ENCODE measurements at places on chromosomes 12 and 14. TPM values are rescaled to one million over a fixed set of nuclear protein-coding genes. Genes with fewer than 3 reads are reported as not detected.
A peak's percentile ranks its signal among the peaks of the same experiment; 100 is the strongest.

GRCh38 chr12:126558810-126559209, 1493.6 kb downstream of the AACS start:
- no peak for DNase-seq

DNA sequence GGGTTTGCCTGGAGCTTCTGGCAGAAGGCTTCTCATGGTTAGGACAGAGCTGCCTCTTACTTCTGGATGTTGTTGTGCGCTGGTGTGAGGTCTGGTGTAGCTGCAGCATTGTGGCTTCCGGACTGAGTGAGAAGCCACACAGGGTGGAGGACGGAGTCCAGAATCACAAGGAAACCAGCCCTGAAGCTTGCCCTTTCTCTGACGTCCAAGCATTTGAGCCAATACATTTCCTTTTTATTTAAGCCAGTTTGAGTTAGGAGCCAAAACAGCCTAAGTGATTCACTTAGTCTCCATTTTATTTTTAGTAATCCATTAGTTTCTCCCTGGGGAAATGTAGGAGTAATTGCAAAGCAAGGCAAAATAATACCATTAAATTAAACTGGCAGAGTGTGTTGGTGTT, 402.4 kb upstream of the RGS6 start:
- DNase-seq, result peak; percentile 43

DNA sequence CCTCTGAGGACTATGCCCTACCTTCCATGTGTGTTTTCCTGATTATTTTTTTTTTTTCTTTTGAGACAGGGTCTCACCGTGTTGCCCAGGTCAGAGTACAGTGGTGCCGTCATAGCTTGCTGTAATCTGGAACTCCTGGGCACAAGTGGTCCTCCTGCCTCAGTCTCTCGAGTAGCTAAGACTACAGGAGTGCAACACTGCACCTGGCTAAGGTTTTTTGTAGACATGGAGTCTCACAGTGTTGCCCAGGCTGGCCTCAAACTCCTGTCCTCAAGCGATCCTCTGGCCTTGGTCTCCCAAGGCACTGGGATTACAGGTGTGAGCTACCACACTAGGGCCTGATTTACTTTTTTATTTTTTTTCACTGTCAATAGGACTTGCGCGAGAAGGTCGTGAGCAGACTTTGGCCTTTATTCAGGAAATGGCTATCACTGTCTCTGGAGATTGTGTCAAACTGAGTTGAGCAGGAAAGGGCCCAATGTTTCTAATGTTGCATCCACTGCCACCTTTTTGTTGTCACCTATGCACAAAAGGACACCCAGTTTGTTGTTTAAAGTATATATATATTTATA, 47.7 kb downstream of the FLRT2 start:
- DNase-seq, result no peak

GRCh38 chr12:95653771-95654546, 102.7 kb upstream of the USP44 start:
- no peak for DNase-seq

DNA sequence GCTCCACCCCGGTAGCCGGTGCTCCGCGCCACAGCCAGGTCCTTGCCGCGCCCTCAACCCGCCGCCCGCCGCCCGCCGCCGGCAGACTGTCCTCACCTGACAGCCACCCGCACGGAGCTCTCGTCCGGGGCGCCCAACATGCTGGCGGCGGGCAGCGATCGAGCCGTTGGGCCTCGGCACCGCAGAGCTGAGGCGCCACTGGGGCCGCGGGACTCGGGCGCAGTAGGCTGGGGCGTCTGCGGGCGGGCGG, 164 bp downstream of the KIF21A start:
- DNase-seq, result no peak

GRCh38 chr14:55309761-55310365, 38.6 kb downstream of the FBXO34 start:
- DNase-seq, result no peak

GRCh38 chr12:106234449-106234848, 13.4 kb downstream of the CKAP4 start:
- no peak for DNase-seq

GRCh38 chr14:38705220-38705619, 397.8 kb downstream of the SEC23A start:
- DNase-seq, result no peak

DNA sequence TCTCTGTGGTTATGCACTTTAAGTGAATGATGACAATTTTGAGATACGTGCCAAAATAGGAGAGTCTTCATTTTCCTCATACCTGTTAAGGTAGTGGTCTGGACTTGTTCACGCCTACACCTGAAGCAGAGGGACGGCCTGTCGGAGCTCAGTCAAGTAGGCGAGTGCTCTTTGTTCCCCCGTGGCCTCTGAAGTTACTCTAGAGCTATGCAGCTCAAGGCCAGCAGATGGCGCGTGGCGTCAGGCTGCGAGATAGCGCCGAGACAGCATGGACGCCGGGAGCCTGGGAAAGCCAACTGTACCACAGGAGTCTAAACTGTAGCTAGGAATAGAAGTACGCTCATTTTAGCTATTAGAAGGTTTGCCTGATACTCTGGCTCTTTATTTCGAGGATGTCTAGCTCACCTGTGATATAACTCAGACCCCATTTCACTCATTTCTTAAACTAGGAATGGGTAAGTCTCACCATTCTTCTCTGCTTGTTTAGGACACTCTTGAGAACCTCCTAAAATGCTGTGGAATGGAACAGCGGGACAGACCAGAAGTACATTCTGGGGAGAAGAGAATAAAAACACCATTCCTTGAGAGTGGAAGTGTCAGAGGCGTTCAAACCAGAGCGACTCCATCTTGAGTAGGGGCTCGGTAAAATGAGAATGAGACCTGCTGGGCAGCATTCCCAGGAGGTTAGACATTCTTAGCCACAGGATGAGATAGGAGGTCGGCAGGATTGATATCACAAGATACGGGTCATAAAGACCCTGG, 267.4 kb upstream of the HMGA2 start:
- DNase-seq, result peak; percentile 73

DNA sequence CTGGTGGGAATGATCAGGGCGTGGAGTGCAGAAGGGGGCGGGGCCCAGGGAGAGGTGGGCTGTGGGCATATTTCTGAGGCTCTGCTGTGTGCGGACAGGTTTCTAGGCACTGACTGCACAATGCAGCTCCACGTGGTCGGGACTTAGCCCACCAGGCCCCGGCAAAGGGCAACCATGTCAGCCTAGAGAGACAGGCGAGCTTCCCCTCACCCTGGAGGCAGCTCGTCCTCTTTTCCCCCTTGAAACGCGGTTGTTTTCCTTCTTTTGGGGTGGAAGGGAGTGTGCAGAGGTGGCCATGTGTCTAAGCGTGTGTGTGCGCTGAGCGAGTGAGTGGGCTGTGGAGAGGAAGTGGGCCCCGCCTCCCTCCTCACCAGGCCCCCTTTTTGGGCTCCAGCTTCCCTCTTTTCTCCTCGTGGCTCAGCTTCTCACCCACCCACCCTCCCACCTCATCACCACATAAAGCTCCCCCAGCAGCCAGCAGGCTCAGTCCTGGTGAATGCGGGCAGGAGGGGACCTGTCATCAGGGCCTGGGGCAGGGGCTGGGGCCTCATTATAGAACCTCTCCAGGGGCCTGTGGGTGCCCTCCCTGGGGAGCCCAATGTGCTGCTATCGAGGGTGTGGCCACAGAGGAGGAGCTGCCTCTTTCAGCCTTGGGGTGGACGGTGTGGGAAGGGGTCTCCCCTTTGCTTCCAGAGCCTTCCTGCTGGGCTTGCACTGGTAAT, 22.0 kb downstream of the LRTM2 start:
- no peak for DNase-seq

DNA sequence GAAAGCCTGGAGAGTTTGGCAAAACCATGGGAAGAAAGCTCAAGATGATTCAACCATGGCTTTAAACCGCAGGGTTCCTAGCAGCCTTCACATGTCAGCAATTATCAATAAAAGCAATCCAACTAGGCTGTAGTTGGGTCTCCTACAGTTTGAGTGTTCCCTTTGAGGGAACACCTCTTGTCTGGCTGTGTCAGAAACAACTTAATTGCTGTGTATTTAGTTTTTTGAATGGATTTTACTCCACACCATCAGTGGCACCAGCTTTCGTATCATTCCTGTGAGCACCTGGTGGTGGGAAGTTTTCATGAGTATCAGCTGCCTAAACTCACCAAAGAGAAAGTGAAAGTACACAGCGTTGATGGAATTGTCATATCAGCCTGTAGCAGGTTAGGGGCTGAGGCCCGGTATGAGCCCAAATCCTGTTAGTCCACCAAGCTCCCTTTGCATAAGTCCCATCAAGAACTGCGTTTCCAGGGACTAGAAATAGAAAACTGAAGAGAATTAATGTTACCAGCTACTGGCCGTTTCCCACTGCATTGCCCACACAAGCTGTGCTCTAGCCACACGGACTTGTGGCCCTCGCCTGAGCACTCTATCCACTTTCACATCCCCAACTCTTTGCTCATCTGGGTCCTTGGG, 10.9 kb upstream of the IL26 start:
- DNase-seq, result no peak

DNA sequence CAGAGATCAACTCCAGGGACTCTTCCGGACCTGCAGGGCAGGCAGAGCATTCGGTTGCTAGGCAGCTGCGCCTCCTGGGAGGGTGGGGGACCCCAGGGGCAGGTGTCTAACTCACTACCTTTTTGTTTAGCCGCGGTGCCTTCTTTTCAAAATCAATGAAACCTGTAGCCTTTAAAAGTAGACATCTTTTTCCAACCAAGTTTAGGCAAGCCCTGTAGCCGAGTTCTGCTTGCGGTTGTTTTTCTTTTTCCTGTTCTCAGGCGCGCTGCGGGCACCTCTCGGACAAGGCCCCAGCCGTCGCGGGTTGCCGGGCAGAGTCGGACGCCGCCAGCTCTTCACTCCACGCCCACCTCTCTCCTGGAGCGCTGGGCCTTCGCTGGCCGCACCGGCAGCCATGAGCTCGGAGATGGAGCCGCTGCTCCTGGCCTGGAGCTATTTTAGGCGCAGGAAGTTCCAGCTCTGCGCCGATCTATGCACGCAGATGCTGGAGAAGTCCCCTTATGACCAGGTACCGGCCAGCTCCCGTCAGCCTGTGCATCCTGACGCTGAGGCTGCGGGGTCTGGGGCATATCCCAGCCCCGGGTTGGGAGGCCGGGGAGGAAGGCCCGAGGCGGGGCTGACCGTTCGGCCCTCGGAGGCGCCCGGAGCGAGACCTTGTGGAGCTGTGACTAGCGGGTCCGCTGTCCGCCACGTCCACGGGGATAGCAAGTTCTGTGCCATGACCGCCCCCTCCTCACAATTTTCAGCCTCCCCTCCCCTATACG, at the start of gene TTC8:
TSS of gene TTC8 (plus strand) at position 338 of the 764 bp plus-strand sequence. CDS start at position 395, 57 bp downstream.
- peak; percentile 91 for DNase-seq

GRCh38 chr12:65715961-65716360, 108.3 kb upstream of the HMGA2 start:
- no peak for DNase-seq

DNA sequence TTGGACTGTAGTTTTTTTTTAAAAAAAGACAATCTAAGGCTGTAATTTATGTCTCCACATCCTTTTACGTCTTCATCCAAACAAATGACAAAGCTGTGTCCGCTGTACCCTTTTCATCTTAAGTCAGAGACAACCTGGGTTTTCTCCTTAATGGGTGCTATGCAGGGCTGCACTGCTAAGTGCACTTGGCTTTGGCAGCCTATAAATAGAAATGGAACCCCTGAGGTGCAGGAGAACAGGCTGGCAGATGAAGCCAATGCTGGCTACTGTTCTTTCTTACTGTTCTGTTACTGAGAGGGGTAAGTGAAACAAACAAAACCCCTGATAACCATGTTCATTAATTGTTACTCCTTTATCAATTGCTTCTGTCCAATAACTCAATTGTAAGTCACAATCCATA, 47.1 kb upstream of the KICS2 start:
- peak; percentile 21 for DNase-seq

DNA sequence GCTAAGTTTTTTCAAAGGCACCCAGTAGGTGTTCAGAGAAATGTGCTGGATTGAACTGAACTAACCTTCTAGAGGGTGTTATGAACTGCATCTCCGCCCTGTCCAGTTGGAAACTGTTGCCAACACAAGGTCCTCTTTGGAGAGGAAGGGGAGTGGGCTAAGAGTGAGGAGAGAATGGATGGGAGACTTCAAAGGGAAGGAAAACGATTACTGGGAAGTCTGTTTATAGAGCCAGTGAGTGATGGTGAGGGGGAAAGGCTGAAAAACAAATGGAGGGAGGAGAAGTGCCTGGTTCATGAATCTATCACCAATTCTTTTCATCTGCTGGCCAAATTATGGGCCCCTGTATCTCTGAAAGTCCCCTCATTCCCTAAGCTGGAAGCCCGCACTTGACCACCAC, 86.0 kb upstream of the TBX5 start:
- DNase-seq, result no peak

DNA sequence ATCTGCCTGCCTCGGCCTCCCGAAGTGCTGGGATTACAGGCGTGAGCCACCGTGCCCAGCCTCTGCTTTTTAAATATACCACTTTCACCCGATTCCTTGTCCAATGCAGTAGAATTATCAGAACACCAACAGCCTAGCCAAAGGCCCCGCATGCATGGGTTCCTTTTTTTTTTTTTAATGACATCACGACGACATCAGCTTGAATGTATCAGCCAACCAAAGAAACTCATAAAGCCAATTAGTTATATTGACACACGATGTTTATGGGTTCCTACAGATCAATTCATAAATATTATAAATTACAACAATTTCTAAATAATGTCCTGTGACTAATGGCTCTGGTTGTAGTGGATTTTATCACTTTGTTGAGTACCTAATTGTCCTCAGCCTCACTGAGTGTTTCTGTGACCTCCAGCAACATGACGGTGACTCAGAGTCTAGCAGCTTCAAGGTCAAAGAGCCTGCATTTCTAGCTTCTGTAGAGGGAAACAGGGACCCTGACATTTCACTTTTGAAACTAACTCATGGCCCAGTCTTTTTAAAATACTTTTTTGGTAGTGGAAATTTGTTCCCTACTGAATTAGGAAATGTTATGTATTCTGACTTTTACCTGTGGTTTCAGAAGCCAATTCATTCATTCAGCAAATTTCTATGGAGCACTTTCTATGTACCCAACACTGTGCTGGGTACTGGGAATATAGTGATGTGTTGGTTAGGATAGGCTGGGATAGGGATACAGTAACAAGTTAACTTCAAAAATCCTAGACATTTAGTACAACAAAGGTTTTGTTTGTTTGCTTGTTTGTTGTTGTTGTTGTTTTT, 144.1 kb downstream of the SUDS3 start:
- DNase-seq, result no peak

PABPN1 gene
- total RNA-seq, result 138 TPM

TMEM30B gene
- not detected for total RNA-seq

CLEC1B gene
- total RNA-seq, result not detected

AQP2 gene
- total RNA-seq, result not detected

TMEM119 gene
- 0.58 TPM for total RNA-seq

REC8 gene
- not detected for total RNA-seq

POU6F1 gene
- total RNA-seq, result 0.98 TPM

Data from G401 (cell line).